ENCODE measurements at places on chromosomes 2 and 18.

GRCh38 chr2:119223521-119224390, at the start of gene STEAP3:
STEAP3 (plus strand) TSS chr2:119223834; CDS start chr2:119231013, 7,179 bp downstream.
- no peak for DNase-seq

DNA sequence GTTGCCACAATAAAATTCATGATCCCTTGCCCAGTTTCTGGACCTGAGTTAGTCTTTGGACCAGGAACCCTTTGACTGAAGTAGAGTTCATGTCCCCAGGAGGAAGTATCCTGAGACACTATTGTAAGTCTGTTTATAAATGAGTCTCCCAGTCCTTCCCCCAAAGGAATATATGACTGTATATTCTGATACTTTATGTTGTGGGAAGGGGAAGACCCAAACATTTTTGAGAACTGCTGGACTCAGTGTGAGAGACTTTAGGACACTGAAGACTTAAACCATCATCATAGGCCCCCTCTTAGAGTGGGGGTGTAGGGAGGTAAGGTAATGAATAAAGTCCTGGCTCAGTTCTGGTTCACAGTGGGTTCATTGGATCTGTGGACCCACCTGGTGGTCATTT, 28.6 kb upstream of the CXCR4 start:
- no peak for DNase-seq

GRCh38 chr18:35289293-35289692, 736 bp downstream of the ZSCAN30 start:
- DNase-seq = no peak

- no peak for DNase-seq
These were observed 104.8 kb downstream of the ST6GAL2 start for GRCh38 chr2:106781196-106781595.

- no peak for DNase-seq
These were observed 200.9 kb upstream of the FN1 start for GRCh38 chr2:215636816-215637215.

GRCh38 chr2:190664240-190664639, 15.4 kb downstream of the NAB1 start:
- DNase-seq = no peak

DNA sequence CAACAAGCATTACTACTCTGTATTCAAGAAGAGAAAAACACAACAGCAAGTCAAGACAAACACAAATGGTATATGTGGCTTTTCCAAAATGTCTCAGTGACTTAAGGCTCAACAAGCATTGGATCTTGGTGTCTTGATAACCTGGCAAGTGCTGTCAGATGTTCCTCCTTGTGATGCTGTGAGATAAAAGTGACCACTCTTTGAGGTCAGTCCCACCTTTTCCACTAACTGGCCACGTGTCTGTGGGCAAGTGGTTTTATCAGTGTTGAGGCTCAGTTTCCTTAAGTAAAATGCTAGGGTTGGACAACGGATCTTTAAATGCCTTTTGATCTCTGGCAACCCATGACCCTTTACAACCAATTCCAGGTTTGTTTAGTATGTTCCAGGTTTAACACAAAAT, 98.7 kb downstream of the BCL2 start:
- DNase-seq = no peak

DNA sequence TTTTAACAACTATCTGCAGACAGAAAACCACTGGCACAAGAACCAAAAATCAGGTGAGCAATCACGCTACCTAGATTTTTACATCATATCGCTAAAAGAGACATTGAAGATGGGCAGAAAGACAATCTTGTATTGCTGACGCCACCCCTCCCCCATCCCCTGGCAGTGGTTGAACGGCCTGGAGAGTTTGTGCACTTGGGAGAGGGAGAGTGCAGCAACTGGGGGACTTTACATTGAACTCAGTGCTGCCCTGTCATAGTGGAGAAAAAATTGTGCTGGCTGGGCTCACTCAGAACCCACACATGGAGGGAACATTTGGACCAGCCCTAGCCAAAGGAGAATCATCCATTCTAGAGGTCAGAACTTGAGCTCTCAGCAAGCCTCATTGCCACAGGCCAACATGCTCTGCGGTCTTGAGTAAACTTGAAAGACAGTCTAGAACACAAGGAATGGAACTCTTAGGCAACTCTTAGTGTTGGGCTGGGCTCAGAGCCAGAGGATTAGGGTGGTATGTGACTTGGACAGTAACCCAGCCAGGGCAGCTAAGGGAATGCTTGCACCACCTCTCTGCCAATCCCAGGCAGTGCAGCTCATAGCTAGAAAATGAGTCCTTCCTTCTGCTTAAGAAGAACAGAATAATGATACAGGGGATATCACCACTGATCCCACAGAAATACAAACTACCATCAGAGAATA, 220.0 kb upstream of the CYP26B1 start:
- DNase-seq = no peak

DNA sequence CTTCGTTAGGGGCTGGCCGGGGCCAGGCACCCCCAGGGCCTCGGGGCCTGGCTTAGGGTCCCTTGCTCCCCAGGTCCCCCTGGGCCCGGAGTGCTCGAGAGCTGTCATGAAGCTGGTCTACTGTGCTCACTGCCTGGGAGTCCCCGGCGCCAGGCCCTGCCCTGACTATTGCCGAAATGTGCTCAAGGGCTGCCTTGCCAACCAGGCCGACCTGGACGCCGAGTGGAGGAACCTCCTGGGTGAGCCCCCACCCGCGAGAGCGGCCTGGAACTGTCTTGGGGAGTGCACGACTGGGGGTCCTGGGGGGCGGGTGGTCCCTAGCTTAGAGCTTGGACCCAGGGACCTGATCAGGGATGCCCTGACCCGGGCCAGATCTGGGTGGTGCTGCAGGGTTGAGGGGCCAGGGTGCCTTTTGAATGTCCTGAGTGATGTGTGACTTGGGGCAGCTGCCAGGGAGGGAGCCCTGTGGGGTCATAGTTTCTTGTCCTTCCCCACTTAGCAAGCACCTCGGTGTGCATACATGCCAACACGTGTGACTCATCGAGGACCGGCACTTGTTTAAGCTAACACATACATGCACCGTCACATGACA, 27.9 kb downstream of the GPC1 start:
- DNase-seq = no peak

DNA sequence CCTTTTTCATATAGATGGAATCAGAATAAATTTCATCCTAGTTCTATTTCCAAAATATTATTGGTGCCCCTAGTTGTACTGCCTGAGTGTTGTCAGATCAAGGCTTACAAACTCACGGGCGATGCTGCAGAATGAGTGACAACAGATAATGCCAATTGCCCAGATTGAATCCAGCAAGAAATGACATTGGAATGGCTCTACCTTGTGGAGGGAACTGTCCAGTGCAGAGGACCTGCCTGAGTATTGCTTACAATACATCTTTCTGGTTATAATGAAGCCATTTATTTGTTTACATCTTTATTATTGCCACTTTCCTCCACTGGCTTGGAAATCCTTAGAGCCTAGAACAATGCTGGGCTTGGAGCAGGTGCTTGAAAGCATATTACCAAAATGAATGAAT, 7.8 kb upstream of the IL1R2 start:
- DNase-seq = no peak

GRCh38 chr2:182078988-182079602, 93.4 kb downstream of the PPP1R1C start:
- DNase-seq = no peak

DNA sequence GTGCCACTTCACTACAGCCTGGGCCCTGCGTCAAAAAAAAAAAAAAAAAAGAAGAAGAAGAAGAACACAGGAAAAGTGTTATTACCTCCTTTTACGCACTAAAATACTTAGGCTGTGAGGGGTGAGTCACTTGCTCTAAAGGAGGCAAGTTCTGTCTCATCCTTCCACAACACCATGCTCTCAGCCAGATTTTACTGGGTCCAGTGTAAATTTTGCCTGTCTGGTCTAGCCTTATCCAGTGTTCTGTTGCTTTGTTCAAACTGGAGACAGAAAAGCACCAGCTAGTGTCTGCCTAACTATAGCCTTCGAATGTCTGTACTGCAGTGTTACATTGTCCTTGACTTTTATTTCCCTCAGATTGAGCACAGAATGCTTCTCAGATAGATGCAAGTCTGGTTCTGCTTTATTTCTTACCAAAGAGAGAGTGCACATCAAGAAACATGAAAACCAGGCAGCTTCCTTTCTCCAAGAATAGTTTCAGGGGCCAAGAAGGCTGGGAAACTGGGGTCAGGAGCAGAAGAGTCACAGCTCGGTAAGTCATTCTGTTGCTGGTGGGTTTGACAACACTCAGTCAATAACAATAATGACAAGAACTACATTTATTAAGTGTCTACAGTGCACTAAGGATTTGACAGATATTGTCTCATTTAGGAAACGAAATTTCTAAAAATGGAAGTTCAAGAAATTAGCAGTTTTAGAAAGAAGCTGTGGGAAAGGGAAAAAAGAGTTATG, 3.1 kb upstream of the MSGN1 start:
- DNase-seq = no peak

- DNase-seq = no peak
These were observed 4.2 kb upstream of the MYO7B start for GRCh38 chr2:127531221-127531648.

- DNase-seq = no peak
These were observed 245.7 kb downstream of the SP3 start for GRCh38 chr2:173719471-173719870.

GRCh38 chr18:59885579-59886163, 14.1 kb upstream of the PMAIP1 start:
- no peak for DNase-seq

DNA sequence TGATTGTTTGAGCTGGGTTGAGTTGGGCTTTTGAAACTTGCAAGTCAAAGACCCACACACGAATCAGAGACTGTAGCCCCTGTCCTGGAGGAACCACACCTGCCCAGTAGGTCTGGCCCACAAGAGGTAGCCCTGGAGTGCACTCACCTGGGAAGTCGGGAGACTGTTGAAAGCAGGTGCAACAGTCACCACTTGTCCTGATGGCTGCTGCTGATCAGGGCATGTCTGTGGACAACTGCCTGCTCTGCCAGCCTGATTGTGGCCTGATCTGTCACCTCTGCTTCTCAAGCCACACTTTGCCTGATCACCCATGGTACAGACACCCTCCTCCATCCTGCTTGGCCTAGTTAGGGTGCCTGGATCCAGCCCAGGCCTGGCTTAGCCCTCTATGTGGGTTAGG, 105.0 kb upstream of the HAAO start:
- no peak for DNase-seq

GRCh38 chr2:225130093-225130492, 87.8 kb upstream of the DOCK10 start:
- DNase-seq = no peak

GRCh38 chr18:42446195-42446594, 491.2 kb downstream of the PIK3C3 start:
- DNase-seq = no peak

GRCh38 chr2:62192811-62193210, 3.1 kb upstream of the B3GNT2 start:
- DNase-seq = no peak

DNA sequence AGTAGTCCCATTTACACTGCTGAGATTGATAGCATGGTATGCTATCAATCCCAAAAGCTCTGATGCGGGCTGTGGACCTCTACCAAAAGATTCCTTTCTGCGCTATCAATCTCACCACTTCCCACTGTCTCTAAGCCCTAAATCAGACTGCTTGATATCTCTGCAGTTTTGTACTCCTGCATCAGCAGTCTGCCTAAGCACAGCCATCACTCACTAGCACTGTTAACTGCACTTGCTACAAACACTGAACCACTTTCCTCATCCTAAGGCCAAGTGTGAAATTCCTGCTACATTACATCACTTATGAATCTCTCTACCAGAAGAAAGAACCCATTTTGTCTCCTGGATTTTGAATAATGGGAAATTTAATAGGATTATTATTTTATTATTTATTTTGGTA, 237.0 kb downstream of the HNMT start:
- DNase-seq = no peak

- no peak for DNase-seq
These were observed 541.2 kb downstream of the NUP35 start for GRCh38 chr2:183665425-183665824.

DNA sequence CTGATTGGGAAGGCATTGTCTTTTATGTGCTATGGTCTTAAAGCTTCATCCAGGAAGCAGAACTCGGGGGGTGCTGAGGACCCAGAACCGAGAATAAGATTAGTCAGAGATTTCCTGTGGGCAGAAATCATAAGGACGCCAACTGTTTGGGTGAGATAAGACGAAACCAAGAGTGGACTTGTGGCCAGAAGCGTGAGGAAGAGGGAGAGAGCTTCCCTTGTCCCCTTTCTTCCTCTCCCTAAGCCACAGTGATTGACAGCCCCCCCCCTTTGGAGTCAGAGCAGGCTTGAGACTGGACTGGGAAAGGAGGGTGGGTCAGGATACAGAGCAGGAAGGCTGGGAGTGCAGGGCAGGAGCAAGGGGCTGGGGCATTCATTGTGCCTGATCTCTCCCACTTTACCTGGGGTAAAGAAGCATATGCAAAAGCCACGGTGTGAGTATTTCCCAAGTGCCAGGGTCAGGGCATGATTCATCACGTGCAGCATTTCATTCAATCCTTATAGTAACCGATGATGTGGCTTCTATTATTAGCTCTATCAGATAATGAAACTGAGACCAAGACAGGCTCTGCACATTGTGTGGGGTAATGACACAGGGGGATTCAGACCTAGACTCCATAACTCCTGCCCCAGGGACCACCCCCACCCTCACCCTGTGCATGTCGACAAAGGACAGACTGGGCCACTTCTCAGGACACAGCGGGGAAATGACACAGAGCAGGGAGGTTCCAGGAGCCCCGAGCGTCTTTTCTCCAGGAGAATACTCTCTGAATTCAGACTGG, 3.0 kb upstream of the IL1RN start:
- DNase-seq = no peak

DNA sequence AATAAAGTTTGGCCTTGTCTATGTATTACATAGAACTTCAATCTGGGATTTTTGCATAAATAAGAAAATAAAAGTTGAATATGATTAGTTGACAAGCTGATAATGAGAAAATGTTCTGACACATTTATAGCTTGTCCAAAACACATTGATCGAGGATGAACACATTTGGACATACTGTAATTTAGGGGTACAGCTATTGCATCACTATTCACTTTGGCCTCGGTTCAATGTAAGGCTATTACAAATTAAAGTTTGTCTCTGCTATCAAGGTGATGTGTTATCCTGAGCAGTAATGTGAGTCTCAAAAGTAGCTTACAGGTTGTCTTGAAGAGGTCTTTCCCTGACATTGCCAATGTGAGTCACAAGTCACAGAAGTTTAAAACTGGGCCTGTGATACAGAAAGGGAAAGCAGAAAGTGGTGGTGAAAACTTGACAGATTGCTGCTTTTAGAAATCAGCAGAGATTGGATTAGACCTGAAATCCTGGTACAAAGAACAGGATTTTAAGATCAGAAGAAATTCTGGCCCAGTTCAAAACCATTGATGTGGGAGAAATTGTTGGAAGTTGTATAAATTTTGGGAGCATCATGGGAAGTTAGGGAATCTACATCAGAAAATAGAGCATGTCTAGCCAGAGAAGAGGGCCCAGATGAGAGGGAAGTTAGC, 674.1 kb downstream of the NYAP2 start:
- DNase-seq = no peak

- no peak for DNase-seq
These were observed 87.0 kb upstream of the KCNH7 start for GRCh38 chr2:162925595-162925994.

GRCh38 chr2:36820942-36821605, 124.6 kb downstream of the VIT start:
- no peak for DNase-seq

- no peak for DNase-seq
These were observed 88.3 kb downstream of the TXNL1 start for GRCh38 chr18:56550121-56550520.

All from stimulated activated CD8-positive, alpha-beta memory T cell treated with anti-CD3 and anti-CD28 coated beads, Interleukin-15, amount 100 ng/mL, for 24 hours (primary cell).